ENCODE measurements at places on chromosomes 6 and 20. TPM values are rescaled to one million over a fixed set of nuclear protein-coding genes. Genes with fewer than 3 reads are reported as not detected.

The DUSP15 gene
- 23.5 TPM for total RNA-seq

The CYP39A1 gene
- 7.5 TPM for total RNA-seq

The CALHM4 gene
- not detected for total RNA-seq

The KCNK5 gene
- 11.4 TPM for total RNA-seq

The IRF4 gene
- total RNA-seq, result 0.44 TPM

GRCh38 chr6:22666586-22666985 lies 97.2 kb downstream of the HDGFL1 start:
- no peak overlapping the region for H3K27ac ChIP-seq
- H3K4me1 ChIP-seq, result no peaks in the 10 kb centered on the region
- no peak overlapping the region for H3K4me3 ChIP-seq
- H3K36me3 ChIP-seq, result no peaks in the 10 kb centered on the region
- no peaks in the 10 kb centered on the region for H3K27me3 ChIP-seq

DNA sequence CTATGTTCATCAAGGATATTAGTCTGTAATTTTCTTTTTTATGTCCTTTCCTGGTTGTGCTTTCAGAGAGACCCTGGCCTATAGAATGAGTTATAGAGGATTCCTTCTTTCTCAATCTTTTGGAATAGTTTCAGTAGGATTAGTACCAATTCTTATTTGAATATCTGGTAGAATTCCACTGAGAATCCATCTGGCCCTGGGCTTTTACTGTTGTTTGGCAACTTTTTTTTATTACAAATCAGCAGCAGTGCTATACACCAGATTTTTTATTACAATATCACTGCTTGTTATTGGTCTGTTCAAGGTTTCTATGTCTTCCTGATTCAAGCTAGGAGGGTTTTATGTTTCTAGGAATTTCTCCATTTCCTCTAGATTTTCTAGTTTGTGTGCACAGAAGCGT lies 50.0 kb upstream of the NRSN1 start:
- H3K27ac ChIP-seq, result no peak overlapping the region
- no peaks in the 10 kb centered on the region for H3K4me1 ChIP-seq
- DNase-seq, result no peak
- no peak overlapping the region for H3K4me3 ChIP-seq
- no peaks in the 10 kb centered on the region for H3K27me3 ChIP-seq

- peaks cover 55% of the 10 kb centered on the region for H3K4me1 ChIP-seq
- no peak overlapping the region for H3K4me3 ChIP-seq
- H3K27me3 ChIP-seq, result no peaks in the 10 kb centered on the region
These were observed 11.4 kb downstream of the TEAD3 start for GRCh38 chr6:35485402-35485877.

DNA sequence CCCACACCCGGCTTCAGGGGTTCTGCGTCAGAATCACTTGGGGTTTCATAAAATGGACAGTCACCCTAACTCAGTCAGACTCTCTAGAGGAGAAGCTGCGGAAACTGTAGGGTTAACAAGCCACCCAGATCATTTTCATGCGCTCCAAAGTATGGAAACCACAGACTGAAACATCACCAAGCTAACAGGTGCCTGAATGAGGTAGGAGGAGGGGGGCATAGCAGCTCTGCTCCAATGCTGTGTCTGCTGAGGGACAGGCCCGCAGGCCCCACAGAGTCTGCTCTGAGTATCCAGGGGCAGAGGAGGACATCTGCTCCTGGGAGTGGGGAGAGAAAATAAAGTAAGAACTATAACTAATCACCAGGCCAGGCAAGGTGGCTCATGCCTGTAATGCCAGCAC lies 97.1 kb upstream of the AKAP12 start:
- no peaks in the 10 kb centered on the region for H3K27me3 ChIP-seq
- DNase-seq, result no peak
- H3K36me3 ChIP-seq, result no peaks in the 10 kb centered on the region
- H3K4me3 ChIP-seq, result no peak overlapping the region

DNA sequence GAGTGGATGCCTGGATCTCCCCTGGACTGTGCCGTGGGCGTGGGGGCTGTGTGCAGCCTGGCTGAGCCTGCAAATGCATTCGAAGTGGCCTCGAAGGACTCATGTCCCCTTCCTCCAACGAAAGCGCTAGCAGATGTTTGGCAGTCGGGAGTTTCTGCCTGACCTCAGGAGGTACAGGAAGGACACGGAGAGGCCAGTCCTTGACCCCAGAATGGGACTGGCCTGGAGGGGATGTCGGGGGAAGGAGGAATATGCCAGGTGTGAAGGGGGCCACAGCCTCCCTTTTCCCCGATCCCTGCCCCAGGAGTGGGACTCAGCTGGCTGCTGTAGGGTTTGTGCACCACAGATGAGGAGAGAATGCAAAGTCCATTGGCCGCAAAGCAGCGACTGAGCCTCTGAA lies 45.6 kb downstream of the APCDD1L start:
- H3K4me1 ChIP-seq, result no peaks in the 10 kb centered on the region
- no peak overlapping the region for H3K4me3 ChIP-seq
- no peak overlapping the region for H3K27ac ChIP-seq
- H3K27me3 ChIP-seq, result no peaks in the 10 kb centered on the region

DNA sequence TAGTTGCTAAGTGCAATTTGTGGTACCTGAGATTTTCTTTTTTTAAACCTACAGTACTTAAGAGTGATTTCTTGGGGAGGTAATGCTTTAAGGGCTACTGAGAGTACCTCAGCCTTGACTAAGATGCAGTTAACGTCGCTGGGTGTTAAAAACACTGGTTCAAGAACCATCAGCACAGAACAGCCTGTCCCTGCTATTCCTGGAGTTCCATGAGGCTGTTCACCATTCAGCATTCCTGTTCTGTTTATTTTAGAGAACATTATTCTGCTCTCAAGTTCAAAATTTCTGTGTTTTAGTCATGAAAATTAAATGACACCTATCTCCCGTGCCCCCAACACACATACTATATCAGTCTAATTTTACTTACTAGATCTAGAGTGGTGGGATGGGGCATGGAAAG lies 1.7 kb upstream of the PRELID3B start:
- H3K4me1 ChIP-seq, result peaks cover 26% of the 10 kb centered on the region
- no peaks in the 10 kb centered on the region for H3K27me3 ChIP-seq
- no peaks in the 10 kb centered on the region for H3K36me3 ChIP-seq

DNA sequence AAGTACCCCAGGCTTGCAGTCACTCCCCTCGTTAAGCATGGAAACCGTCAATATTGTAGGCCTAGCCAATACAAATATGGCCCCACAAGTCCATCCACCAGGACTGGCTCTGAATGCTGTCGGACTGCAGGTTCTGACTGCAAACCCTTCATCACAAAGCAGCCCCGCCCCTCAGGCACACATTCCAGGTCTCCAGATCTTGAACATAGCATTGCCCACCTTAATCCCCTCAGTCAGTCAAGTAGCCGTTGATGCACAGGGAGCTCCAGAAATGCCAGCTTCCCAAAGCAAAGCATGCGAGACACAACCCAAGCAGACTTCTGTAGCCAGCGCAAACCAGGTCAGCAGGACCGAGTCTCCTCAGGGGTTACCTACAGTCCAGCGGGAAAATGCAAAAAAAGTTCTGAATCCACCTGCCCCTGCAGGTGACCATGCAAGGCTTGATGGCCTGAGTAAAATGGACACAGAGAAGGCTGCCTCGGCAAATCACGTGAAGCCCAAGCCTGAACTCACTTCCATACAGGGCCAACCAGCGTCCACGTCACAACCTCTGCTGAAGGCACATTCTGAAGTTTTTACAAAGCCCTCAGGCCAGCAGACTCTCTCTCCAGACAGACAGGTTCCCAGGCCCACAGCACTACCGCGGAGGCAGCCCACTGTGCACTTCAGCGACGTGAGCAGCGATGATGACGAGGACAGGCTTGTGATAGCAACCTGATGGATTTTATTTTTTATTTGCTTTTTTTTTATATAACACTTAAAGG lies 126.2 kb upstream of the EDN1 start:
- no peak overlapping the region for H3K27ac ChIP-seq
- no peaks in the 10 kb centered on the region for H3K36me3 ChIP-seq
- no peak for DNase-seq
- H3K4me3 ChIP-seq, result no peak overlapping the region
- no peaks in the 10 kb centered on the region for H3K4me1 ChIP-seq
- H3K27me3 ChIP-seq, result no peaks in the 10 kb centered on the region

DNA sequence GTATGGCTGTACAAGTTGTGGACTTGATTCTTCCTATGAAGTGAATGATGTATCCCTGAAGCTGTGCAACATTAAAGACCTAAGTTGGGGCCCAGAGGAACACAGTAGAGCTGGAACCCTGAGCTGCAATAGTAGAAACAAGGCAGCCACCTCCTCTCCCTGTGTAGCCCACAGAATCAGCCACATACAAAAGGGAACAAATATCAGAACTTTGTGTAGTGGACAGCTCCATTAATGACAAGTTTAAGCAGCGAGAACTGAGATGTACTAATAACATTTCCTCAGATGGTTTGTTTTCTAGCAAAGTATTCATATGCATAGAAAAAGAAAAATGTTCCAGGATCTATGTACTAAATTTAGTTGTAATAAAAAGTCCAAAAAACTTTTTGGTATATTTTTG lies 19.2 kb downstream of the PHACTR1 start:
- H3K36me3 ChIP-seq, result no peaks in the 10 kb centered on the region
- H3K4me1 ChIP-seq, result no peaks in the 10 kb centered on the region
- H3K4me3 ChIP-seq, result no peak overlapping the region
- no peak overlapping the region for H3K27ac ChIP-seq

- peaks cover 11% of the 10 kb centered on the region for H3K36me3 ChIP-seq
- peak; percentile 64 for DNase-seq
- no peaks in the 10 kb centered on the region for H3K27me3 ChIP-seq
- H3K4me1 ChIP-seq, result peaks cover 37% of the 10 kb centered on the region
- H3K4me3 ChIP-seq, result no peak overlapping the region
These were observed 14.5 kb downstream of the BRD2 start for GRCh38 chr6:32982702-32983492.

DNA sequence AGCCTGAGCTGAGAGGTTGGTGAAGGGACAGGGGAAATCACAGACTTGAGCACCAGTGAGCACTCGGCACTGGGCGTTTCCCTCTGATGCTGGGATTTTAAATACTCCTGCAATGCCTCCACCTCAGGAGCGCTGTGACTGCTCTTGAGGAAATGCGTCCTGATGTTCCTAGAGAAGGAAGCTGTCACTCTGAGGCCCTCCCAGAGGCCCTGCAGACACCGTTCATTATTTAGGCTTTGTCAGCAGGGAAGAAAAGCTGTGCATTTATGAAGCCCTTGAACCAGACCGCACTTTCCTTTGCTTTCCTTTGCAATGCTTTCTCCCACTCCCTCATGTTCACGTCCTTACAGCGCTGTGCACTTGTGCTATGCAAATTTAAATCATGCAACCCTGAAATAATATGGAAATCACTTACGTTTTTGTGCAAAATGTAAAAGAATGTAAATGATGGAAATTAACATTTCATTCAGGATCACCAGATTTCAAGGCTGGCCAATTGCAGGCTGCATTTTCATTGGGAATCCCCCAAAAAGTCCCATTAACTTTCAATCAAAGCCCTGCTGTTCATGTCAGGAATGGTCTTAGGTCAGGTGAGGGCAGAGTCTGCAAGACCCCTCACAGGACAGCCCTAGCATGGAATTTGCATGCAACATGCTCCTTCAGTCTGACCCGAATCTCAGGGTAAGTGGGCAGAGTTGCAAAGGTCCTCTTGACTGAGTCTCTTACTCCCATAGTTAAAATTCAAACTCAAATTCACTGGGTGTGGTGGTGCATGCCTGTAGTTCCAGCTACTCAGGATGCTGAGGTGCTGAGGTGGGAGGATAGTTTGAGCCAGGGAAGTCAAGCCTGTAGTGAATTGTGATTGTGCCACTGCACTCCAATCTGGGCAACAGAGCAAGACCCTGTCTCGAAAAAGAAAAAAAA lies 45.8 kb upstream of the SYNDIG1 start:
- no peaks in the 10 kb centered on the region for H3K36me3 ChIP-seq
- no peak overlapping the region for H3K27ac ChIP-seq
- no peak for DNase-seq
- H3K4me3 ChIP-seq, result no peak overlapping the region
- no peaks in the 10 kb centered on the region for H3K4me1 ChIP-seq

- H3K4me1 ChIP-seq, result peaks cover 21% of the 10 kb centered on the region
- H3K27ac ChIP-seq, result no peak overlapping the region
- no peak overlapping the region for H3K4me3 ChIP-seq
These were observed 45.2 kb upstream of the RREB1 start for GRCh38 chr6:7062451-7063162.

DNA sequence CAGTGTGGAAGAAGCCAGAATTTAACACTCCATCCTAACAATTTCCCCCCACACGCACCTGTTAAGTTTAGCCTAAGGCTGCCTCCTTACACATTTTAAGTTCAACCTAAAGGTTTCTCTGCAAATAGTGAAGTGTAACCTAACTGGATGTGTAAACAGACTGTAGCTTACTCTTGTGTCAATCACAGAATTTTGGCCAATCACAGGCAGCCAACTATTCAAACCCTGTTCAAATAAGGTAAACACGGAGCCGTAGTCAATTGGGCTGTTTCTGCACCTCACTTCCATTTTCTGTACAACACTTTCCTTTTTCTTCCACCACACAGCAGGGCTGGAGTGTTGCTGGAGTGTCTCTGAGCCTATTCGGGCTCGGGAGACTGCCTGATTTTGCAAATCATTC lies 92.1 kb downstream of the ISM1 start:
- H3K27me3 ChIP-seq, result no peaks in the 10 kb centered on the region
- no peaks in the 10 kb centered on the region for H3K4me1 ChIP-seq
- H3K4me3 ChIP-seq, result no peak overlapping the region
- no peak for DNase-seq
- H3K27ac ChIP-seq, result no peak overlapping the region
- no peaks in the 10 kb centered on the region for H3K36me3 ChIP-seq

GRCh38 chr6:26199057-26199772 lies 112.0 kb downstream of the HFE start:
- H3K4me3 ChIP-seq, result peak overlapping the region; percentile 53
- peaks cover 15% of the 10 kb centered on the region for H3K4me1 ChIP-seq
- H3K36me3 ChIP-seq, result no peaks in the 10 kb centered on the region
- peak; percentile 86 for DNase-seq
- H3K27ac ChIP-seq, result peak overlapping the region; percentile 92
- no peaks in the 10 kb centered on the region for H3K27me3 ChIP-seq

- no peak overlapping the region for H3K27ac ChIP-seq
- no peaks in the 10 kb centered on the region for H3K27me3 ChIP-seq
- H3K36me3 ChIP-seq, result no peaks in the 10 kb centered on the region
- peaks cover 12% of the 10 kb centered on the region for H3K4me1 ChIP-seq
- DNase-seq, result no peak
These were observed 201.6 kb upstream of the SGK1 start for GRCh38 chr6:134519465-134519864.

GRCh38 chr6:5422321-5422915 lies 161.1 kb downstream of the FARS2 start:
- peak; percentile 53 for DNase-seq
- H3K4me3 ChIP-seq, result no peak overlapping the region
- no peaks in the 10 kb centered on the region for H3K4me1 ChIP-seq
